Left lung (tissue), 14 donors: ENCODE measurements at places on chromosomes 2 and 18. TPM values are rescaled to one million over a fixed set of nuclear protein-coding genes. Genes with fewer than 3 reads are reported as not detected.
A peak's percentile ranks its signal among the peaks of the same experiment; 100 is the strongest.

DNA sequence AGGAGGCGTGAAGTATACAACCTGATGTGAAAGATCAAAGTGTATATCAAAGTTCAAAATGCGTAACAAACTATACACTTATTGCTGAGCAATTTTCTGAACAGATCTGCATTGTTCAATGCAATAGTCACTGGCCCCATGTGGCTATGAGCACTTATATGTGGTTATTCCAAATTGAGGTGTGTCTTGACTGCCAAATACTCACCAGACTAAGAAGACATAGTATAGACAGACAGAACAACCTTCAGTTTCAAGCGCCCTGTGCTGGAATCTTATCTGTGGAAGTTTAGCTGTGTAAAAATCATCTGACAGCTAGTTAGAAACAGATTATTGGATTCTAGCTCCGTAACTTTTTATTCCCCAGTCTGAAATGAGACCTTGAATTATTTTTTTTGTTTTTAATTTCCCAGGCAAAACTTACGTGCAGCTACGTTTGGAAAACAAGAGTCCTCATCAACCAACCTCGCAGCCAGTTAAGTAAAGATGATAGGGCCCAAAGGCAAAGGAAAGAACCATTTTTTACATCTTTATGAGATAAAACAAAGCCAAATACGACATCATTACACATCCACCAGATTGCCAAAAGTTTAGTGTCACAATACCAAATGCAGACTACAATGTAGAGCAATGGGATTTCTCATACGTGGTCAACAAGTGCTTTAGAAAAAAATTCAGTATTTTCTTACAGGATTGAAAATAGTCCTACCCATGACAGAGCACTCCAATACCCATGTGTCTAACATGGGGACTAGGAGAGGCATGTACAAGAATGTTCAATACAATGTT, 37.2 kb downstream of the MBOAT2 start:
- DNase-seq: no peak

GRCh38 chr18:9751371-9752031, 43.4 kb downstream of the RAB31 start:
- DNase-seq: no peak

GRCh38 chr2:197929886-197930227, 125.5 kb downstream of the PLCL1 start:
- DNase-seq: no peak

DNA sequence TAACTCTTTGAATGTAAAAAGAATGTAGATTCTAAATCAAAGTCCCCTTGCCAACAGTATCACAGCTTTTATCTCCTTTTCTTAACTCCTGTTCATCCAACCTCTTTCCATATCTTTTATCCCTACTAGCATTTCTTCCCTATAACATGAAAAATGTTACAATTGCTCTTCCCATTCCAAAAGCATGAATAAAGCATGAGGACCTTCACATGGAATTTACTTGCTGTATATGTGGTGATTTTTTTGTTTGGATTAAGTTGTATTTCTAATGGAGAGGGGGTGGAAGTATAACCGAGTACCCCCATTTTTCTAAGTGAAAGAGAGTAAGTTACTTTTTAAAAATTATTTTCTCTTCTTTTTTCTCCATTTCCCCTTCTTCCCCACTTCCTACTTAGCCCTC, 94.9 kb upstream of the RBBP8 start:
- no peak for DNase-seq

GRCh38 chr2:74021407-74021755, 36.7 kb downstream of the TET3 start:
- no peak for DNase-seq

GRCh38 chr2:172050479-172051125, 34.7 kb upstream of the DLX1 start:
- DNase-seq: no peak

DNA sequence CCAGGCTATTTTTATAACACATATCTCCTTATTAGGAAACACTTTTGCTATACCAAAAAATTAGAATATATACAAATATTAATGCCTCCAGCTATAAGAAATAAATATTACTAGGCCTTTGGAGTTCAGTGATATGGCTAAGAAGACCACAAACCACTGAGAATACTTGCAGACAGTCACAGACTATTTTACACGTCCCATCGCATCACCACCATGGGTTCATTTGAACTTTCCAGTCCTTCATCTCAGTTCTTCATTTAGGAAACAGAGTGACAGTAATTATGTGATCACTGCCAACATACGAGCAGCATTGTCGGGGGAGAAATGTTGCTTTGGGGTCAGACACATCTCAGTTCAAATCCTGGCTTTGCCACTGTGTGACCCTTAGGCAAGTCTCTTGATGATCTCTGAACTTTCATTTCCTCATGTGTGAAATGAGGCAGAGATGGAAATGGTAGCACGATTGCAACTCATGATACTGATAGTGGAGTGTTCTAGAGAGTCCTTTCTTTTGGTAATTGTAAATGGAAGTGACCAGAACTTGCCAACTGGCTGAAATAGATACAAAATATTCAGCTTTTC, 138.9 kb upstream of the NRP2 start:
- DNase-seq: no peak

GRCh38 chr2:38262069-38262871, 114.8 kb downstream of the ATL2 start:
- DNase-seq: no peak

GRCh38 chr2:209602259-209602658, 169.4 kb upstream of the UNC80 start:
- DNase-seq: no peak

DNA sequence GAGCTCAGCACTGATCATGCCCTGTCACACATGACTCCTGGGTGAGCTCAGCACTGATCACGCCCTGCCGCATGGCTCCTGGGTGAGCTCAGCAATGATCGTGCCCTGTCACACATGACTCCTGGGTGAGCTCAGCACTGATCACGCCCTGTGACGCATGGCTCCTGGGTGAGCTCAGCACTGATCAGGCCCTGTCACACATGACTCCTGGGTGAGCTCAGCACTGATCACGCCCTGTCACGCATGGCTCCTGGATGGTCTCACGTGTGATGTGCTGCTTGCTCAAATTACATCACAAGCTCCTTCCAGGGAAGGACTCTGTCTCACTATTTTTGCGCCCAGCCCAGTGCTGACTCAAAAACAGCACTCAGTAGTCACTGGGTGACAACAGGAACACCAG, 258.0 kb downstream of the HDAC4 start:
- DNase-seq: no peak

GRCh38 chr18:63259567-63260379, 59.8 kb downstream of the BCL2 start:
- no peak for DNase-seq

- peak; percentile 24 for DNase-seq
Measured at GRCh38 chr18:27685807-27686412, 491.0 kb downstream of the CDH2 start.

- peak; percentile 51 for DNase-seq
Measured at GRCh38 chr2:44362207-44363015, 664 bp downstream of the CAMKMT start.

DNA sequence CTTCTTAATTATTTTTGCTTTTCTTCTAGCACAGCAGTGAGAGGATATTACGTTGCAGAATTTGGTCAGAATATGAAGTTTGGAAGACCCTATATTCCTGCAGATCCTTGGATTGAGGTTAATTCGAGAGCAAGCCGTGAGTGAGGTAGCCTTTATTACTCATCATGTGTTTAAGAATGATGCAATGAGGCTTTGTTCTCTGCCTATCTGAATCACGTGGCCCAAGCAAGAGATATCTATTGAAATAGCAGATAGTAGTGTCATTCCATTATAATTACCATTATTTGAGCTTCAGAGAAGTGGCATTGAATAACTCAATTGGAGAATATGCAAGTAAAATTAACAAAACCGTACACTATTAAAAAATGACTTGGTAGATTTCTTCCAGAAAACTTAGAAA, 641.1 kb downstream of the TMEM182 start:
- no peak for DNase-seq

DNA sequence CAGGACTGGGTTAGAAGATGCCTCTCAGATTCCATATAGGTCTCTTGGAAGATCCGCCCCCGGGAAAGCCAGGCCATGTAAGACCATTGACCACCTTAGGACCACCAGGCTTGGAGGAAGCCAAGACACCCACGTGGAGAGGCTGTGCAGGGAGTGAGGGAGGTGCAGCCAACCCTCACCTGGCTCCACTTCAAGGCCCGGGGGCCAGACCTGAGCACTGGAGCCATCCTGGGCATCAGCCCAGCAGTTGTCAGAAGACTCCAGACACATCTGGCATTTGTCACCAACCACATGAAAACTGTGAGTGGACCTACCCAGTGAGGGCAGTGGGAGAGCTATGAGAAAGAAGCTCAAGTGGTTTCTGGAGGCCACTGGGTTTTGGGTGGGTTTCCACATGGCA, 214.4 kb downstream of the MYT1L start:
- no peak for DNase-seq

GRCh38 chr2:43038034-43038695, 188.2 kb downstream of the ZFP36L2 start:
- DNase-seq: no peak

DNA sequence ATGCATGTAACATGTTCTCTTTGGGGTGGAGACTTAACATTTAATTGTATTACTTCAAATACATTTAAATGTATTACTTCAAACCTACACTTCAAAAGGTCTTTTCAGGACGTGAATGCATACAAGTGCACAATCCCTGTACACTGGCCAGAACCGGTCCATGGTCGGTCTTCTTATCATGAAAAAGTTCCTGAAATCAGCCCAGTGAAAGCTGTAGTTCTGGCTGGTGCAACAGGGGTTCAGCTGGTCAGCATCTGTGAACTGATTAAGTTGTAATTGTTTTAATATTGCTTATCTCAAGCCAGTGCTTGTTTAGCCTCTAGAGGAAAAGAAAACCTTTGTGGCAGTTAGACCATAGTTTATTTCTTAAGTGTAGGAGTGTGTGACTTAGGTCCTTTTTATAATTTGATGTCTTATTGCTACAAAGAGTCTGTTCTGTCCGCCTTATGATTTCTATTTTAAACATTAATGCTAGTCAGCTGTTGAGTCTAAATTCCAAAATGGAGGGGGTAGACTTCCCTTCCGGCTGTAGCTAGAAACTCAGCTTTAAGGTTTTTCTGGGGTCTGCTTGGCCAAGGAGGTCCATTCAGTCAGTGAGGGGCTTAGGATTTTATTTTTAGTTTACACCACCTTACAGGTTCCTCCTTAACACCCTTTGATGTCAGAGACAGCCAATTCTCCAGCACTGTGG, 768 bp upstream of the CYBRD1 start:
- DNase-seq: peak; percentile 12

DNA sequence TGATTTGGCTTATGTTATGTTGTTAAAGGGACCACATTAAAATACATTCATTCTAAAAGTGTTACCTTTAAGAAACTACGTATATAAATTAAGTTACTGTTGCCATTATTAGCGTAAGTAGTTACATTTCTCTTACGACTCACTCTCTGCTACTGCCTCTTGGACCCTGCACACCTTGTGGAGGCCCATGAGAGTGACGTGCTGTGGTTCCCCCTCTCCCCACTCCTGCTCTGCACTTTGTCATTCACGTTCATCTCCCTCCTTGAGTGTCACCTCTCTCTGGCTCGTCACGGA, 830 bp upstream of the MERTK start:
- DNase-seq: no peak

DNA sequence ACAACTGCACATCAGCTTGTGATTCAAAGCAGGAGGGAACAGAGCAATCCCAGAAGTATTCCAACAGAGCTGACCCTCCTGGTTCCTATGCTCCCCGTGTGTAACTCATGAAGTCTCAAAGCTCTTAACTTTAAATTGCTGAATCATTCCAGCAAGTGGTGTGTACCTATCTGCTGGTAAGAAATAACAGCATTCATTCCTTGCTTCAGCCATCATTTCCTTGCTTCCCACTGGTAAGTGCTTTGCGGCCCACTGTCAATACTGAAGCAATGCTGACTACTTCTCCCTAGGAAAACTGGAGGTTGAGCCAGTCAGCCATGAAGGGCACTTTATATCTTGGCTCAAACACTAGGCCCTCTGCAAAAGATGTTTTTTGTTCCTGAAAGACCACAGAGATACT, 222.4 kb downstream of the EXOC6B start:
- no peak for DNase-seq

GRCh38 chr2:65020943-65021528, 31.8 kb downstream of the SLC1A4 start:
- no peak for DNase-seq

DNA sequence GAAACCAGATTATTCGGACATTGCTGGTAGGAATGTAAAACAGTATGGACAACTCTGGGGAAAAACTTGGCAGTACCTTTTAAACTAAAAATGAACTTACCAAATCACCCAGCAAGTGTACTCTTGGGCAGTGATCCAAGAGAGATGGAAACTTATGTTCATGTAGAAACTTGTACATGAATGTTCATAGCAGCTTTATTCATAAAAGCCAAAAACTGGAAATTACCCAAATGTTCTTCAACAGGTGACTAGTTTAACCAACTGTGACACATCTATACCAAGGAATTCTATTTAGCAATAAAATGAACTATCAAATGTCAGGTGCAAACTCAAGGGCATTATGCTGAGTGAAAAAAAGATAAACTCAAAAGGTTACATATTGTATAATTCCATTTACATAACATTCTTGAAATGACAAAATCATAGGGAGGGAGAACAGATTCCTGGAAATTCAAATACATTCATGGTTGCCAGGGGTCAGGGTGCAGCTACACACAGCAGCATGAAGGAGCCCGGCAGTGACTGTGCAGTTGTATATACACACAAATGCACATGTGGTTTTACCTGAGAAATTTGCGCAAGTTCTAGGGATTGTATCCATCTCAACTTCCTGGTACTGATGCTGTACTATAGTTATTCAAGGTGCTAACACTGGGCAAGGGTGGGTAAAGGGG, 3.5 kb upstream of the RNU4ATAC start:
- DNase-seq: no peak

The ZBTB7C gene
- polyA plus RNA-seq: 1.9 TPM

The MBOAT2 gene
- polyA plus RNA-seq: 58.6 TPM

The ALPP gene
- 0.18 TPM for polyA plus RNA-seq

The SIX2 gene
- polyA plus RNA-seq: 0.26 TPM

The UGT1A5 gene
- not detected for polyA plus RNA-seq

The RUFY4 gene
- 0.74 TPM for polyA plus RNA-seq

The PRKAG3 gene
- polyA plus RNA-seq: not detected

The DYNAP gene
- polyA plus RNA-seq: 0.10 TPM

The FBXO48 gene
- polyA plus RNA-seq: 2.6 TPM

The REG1B gene
- polyA plus RNA-seq: not detected

The XDH gene
- polyA plus RNA-seq: 0.17 TPM
